ENCODE measurements at places on chromosomes 2 and 18. TPM values are rescaled to one million over a fixed set of nuclear protein-coding genes. Genes with fewer than 3 reads are reported as not detected.

The ELOA2 gene
- total RNA-seq = not detected

The OTOF gene
- not detected for total RNA-seq

The MYL1 gene
- not detected for total RNA-seq

The KIF1A gene
- total RNA-seq = 1.1 TPM

The COL4A4 gene
- 0.67 TPM for total RNA-seq

The ABCG8 gene
- total RNA-seq = 15.2 TPM

The LONRF2 gene
- 2.5 TPM for total RNA-seq

The RFX8 gene
- not detected for total RNA-seq

The PHLPP1 gene
- total RNA-seq = 21.2 TPM

The SDC1 gene
- 180 TPM for total RNA-seq

DNA sequence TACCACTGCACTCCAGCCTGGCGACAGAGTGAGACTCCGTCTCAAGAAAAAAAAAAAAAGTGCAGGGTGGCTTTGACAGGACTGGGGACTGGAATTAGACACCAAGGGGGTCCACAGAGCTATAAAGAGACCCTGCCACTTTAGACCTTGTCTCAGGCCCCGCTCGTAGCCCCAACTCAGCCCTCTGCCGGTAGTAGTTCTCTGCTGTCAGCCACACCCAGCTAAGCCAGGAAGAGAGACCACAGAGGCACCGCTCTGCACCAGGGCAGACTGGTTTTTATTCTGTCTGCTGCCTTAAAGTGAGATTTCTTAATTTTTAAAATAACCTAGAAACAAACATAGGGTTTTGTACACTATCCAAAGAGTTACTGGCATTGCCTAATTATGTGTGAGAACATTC is 66.0 kb downstream of the STEAP3 start:
- no peak for DNase-seq

DNA sequence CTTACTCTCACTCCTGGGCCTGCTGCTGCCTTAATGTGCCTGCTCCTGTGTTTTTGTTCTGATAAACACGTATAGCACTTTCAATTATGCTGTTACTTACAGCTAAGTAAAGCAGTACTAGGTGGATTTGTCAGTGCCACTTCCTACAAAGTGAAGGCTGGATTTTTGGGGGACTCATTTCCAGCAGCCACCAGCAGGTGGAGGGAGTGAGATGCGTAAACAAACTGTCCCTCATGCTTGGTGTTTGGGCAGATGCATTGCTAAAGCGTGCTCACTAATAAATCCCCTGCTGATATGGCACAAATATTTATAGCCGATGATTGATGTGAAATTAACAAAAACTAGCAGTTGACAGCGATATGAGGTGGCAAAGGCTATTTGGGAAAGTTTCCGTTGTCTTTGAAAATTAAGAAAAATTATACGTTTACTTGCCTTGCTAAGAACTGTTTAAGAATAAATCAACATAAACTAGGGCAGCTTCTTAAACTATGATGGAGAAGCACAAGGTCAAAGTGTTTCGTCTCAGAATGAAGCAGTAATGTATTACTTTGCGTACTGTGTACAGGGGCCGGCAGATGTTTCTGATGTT is 101.7 kb downstream of the AGAP1 start:
- DNase-seq = peak; percentile 74

DNA sequence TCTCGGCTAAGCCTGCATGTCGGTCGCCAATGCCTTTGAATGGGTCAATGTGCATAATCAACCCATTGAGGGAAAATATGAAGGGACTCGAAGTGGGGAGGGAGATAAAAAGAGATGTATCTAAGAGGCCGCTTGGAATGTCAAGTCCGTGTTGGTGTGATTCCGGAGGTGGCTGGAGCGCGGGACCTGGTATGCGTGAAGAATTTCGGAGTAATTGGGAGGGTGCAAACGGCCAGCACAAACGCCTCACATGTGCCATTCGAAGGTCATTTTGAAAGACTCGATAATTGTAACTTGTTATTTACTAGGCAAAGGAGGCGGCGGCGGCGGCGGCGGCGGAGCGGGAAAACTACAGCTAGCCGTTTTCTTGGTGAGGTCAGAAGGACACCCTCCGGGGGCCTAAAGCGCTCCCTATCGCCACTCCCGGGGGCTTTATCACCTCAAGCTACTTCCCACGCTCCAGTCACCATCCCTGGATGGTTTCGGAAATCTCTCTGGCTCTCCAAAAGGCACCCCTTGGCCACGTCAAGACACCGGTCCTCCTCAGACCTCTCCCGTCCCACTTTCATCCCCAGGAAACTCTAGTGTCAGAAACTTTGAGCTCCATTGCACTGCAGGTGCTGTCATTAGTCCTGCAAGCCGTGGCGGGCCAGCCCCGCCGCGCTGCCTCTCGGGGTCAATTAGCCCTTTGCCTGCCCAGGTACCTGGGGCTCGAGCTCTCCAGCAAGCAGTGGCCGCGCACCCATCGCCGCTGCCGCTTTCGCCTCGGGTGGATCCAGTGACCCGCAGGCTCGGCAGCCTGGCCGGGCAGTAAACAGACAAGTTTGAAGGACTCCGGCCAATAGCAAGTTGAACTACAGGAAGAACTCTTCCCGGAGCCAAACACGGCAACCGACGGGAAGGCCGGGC is 1.5 kb downstream of the ERBB4 start:
- DNase-seq = no peak

DNA sequence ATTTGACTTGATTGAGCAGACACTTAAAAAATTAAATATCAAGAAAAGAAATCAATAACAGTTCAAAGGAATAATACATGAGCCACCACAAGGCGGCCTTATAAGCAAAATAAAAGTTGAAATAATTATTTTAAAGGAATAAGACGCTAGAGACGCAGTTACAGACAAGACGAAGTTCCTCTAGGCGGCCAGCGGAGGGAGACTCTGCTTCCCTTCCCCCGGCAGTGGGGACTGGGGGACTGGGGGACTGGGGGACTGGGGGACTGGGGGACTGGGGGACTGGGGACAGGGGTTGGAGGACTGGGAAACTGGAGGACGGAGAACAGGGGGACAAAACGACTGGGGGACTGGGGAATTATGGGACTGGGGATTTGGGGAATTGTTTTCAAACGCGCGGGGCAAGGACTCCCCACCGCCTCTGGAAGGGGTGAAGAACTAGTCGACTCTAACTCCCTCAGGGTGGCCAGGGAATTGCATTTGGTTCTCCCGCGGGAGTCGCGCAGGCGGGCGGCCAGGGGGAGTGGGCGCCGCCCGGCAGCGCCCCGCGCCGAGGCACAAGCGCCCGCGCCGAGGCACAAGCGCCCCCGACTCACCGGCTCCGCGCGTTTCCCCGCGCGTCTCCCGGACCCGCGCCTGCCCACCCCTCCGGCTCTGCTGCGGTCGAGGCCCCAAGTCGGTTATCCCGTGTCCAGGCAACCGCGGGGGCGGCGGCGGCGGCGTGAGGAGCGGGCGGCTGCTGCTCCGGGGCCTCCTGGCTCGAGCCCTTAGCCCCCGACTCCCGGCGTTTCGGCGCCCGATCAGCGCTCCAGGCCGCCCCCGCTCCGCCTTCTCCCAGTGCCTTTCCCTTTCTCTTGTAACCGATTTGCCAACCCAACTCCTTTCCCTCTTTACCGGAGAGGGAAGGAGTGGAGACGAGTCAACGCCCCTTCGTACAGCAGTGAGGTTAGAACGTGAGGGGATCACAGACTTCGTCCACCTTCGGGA is at the start of gene CCDC178:
Gene CCDC178, minus strand, starts transcription at position 662 of the 984 bp plus-strand sequence. CDS start 28,633 bp downstream, outside the sequence.
- DNase-seq = no peak

DNA sequence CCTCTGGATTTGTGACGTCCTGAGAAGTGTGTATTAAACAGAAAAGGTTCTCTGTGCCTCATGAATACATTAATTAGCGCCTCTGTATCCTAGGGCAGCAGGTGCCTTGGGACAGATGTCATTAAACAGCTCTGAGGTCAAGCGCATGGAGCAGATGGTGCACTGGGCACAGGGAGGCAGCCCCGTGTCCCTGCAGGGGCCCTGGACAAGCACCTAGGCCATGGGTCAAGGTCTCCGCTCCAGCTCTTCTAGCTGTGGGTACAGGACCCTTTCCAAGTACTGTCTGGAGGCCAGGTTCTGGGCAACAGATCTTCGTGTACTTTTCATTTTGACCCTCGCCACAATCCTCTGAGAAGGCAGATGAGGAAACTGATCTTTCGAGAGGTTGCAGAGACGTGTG is 126.4 kb downstream of the KCTD1 start:
- DNase-seq = no peak

DNA sequence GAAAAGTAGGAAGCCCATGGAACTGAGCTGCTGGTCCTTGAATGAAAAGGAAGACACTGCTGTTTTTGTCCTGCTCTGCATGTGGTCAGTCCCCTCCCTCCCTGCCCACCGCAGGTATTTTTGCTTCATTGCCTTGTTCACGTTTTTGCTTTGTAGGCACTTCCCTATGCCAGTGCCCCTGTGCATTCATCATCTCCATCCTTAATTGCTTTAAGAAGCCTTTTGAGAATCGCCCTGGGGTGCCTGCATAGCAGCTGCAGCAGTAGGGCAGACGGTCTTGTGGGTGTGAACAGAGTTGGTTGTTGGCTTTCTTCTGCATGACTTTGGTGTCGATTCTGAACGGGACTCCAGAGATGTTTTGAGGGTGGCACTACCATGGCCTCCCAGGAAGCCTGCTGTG is 97.0 kb downstream of the CABLES1 start:
- DNase-seq = no peak

- peak; percentile 13 for DNase-seq
Measured at GRCh38 chr2:231250146-231250545, 51.7 kb downstream of the ARMC9 start.

DNA sequence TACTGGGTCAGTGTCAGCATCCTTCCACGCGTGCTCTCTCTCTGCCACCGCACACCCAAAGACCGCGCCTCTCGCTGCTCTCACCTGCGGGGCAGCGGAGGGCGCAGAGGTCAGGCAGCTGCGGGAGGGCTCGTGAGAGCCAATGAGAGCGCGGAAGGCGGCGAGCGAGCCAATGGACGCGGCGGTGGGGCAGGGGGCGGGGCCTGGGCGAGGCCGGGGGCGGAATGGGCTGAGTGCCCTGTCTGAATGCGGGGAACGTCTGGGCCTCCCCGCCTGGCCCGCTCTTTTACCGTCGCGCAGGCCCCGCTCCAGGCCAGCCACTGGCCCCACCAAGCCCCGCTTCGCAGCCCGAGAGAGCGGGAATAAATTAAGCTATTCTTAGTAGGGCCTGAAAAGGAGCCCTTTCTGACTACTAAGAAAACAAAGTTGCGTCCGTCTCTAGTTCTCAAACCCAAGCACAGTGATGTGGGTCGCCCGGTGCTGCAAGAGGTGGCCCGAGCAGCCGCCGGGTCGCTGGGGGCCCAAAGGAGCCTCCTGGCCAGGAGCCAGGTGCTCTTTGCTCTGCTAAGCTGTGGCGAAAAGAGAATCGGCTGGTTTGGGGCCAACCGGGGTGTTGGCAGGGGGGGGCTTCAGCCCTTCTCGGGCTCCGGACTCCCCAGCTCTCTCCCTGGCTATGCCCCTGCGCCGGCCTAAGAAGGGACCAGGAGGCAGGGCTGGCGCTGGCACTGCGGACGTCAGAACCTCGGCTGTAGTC is 81.1 kb upstream of the GLI2 start:
- DNase-seq = no peak

DNA sequence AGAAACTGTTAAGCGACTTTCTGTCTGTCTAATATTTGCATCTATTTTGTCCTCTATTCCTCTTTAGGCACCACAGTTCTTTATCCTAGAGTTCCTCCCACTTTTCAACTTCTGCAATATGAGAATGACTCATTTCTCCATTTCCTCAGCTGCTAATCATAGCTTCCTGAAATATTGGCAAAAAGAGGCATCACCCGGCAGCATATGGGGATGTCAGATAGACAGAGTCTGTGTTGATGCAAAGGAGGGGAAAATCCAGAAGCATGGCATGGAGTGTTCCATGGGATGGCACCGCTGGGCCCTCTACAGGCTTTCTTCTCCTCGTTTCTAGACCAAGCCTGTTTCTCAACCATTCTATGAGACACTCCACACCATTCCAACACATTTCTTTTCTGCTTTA is 93.4 kb downstream of the DOCK10 start:
- DNase-seq = no peak

DNA sequence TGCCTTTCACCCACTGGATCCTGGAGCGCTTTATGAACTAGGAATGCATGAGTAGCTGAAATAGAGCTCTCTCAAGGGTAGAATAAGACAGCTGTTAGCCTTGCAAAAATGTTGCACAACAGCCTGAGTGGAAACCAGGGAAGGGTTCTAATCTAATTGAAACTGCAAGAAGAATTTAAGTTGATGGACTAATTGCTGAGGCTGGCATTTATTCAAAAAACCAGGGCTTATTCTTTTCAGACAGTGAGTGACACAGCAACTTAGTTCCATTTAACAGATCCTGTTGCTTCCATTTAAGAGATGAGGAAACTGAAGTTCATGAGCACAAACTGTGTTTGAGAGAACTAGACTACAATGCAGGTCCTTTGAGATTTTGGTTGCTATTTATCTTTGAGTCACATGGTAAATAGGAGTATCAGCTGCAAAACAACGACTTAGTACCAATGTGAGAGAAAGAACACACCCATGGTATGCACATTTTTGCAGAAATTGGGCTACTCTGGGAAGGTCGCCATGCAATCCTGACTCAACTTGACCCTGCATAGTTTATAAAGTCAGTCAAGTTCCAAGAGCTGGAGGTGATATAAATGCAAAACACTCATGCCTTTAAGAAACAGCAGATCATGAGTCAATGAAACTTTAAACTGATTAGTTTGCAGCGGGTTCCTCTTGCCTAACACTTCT is 76.4 kb upstream of the PARD3B start:
- no peak for DNase-seq

DNA sequence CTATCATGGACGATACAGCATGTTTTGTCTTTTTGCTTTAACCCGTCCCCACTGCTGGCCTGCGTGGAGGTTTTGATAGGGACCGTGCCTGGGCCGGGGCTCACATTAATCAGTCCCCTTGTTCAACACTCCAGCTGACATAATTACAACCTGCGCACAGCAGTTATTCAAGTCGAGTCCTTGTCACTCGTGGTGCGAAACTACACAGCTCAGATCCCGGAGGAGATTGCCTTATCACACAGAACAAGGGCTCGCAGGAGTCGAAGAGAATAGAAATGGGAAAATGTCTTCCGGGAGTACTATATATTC is 304.4 kb downstream of the ZNF407 start:
- DNase-seq = no peak

GRCh38 chr2:75058427-75058826 is 100.0 kb downstream of the POLE4 start:
- DNase-seq = no peak

DNA sequence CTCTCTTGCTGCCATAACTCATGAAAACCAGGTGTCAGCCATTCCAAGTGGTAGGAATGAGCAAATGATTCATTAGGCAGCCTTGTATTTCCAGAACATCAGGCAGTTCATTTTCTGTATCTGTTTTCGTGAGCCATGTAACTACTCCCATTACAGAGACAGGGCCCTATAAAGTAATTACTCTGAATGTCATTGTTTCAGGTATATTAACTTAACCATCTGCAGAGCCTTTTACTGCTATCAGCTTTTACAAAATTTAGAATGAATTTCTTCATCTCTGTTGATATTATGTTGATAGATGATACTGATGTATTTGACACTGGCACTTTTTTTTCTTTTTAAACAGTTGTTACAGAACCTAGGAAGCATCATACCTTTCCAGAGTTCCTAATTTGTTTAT is 69.9 kb downstream of the MGAT5 start:
- no peak for DNase-seq

- no peak for DNase-seq
Measured at GRCh38 chr2:45439788-45440773, 171.0 kb downstream of the SRBD1 start.

GRCh38 chr2:198285216-198285615 is 480.8 kb downstream of the PLCL1 start:
- no peak for DNase-seq

- DNase-seq = no peak
Measured at GRCh38 chr2:195686564-195686963, 29.5 kb downstream of the SLC39A10 start.

- no peak for DNase-seq
Measured at GRCh38 chr2:9631878-9632700, 1.3 kb upstream of the YWHAQ start.

All from Peyer's patch (tissue), 4 donors.